AG09309 (cell line): ENCODE measurements at places on chromosomes 4 and X.
A peak's percentile ranks its signal among the peaks of the same experiment; 100 is the strongest.

- DNase-seq: no peak
Observed at GRCh38 chr4:188459381-188459780, 320.1 kb downstream of the TRIML1 start.

- no peak for DNase-seq
Observed at GRCh38 chr4:7381221-7381889, 53.4 kb downstream of the PSAPL1 start.

DNA sequence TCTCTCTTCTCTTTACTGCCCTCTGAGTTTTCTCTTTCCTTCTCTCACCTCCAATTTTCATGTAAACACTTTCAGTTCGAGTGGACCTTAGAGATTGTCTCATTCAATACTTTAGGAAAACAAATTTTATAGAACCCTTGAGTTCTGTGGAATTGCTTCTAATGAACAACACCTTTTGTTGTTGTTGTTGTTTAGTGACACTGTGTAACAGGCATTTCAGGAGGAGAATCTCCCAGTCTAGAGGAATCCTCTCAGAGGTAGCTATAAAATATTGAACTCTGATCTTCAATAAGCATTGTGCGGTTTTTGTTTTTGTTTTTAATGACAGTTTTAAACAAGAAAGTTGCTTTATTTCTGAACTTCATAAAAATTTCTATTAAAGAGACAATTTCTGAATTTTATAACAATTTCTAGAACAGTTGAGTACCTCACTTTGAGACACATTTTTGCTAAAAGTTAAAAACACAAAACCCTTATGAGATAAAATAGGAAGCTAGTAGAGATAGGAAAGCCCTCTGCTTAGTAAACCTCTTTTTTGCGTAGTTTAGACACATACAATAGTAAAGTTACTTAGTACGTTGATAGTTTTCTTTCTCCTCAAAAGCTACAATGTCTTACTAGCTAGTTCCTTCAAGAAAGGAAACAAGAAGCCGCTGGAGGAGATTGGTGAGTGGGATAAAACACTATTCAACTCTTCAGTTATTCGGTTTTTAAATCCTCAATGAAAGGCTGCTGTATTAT lies 38.8 kb downstream of the CLCN3 start:
- DNase-seq: no peak

- DNase-seq: no peak
Observed at GRCh38 chr4:785332-786073, 40.4 kb downstream of the CPLX1 start.

DNA sequence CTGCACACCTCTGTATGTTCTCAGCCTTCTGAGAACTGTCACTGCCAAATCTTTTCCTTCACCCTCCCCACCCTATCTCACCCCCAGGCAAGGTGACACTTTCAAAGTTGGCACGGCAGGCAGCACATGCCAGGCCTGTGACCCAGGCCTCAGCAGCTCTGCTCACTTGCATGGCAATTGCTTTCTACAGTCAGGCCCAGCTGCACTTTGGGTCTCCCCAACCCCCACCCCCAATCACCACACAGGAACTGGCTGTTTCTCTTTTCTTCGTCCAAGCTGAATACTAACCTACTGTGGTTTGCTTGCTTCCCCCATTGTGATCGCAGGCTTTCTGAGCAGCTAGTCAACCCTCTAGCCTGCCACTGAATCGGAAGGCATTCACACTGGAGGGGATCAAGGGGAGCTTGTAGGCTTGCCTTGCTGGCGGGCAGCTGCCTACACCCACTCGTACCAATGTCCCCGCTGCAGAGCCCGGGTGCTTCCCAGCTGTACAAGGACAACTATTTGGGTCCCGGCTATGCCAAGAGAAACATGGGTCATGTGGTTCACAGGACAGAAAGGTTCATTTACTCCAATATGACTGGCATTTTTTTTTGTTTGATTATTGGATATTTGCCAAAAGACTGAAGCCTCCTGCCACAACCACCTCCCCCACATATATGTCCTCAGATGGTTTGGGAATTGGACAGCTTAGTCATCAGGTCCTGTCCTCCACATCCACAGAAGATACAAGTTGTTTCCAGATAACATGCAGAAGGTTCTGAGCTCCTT lies 28.1 kb downstream of the SLC25A43 start:
- no peak for DNase-seq

- DNase-seq: no peak
Observed at GRCh38 chrX:39331082-39331704, 529.9 kb downstream of the MID1IP1 start.

DNA sequence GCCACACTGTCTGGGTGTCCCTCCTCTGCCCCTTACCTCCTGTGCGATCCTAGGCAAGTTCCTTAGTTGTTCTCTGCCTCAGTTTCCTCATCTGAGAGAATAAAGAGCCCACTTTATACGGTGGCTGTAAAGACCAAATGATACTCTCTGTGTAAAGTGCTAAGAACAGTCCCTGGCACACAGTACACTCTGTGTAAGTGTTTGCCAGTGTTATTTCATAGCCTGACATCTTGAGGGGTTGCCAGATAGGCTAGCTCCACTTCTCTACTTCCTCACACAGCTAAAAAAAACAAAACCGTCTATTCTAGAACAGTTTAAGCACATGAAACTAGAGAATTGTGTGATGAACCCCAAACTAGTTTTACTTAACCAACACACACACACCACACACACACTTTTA lies 17.1 kb downstream of the SPON2 start:
- DNase-seq: no peak

- no peak for DNase-seq
Observed at GRCh38 chrX:9659571-9660195, 106.0 kb downstream of the GPR143 start.

DNA sequence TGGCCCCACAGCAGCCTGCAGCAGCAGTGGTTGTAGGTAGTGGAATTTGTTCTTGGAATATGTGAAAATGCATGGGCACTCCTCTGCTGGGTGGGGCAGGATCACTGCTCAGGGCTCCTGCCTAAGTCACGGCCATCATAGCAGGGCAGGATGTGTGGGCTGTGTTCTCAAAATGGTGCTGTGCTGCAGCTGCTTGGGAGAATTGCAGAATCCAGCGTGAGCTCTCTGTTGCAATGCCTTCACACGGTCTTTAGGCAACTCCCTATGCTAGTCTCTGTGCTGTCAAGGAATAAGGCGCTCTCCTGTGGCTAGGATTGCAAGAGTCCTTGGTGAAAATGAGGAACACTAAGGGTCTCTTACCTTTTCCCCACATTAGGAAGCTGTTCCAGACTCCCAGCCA lies 42.9 kb downstream of the F8 start:
- DNase-seq: no peak

- no peak for DNase-seq
Observed at GRCh38 chrX:79365591-79365990, 1.5 kb downstream of the ITM2A start.

- DNase-seq: no peak
Observed at GRCh38 chrX:48591255-48591791, 6.0 kb upstream of the WDR13 start.

DNA sequence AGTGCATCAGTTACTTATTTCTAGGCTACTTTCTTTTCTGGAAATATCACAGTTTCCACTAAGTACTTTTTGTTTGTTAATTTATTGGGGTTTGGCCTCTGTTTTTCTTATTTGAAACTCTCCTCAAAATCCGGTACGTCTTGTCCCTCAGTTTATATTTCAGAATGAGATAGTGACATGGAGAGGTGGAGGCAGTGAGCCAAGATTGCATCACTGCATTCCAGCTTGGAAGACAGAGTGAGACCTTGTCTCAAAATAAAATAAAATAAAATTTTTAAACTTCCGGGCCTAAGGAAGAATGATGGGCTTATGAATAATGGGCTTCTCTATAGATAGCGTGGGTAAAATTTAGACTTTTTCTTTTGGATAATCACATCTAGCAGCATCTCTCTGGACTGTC lies 567.8 kb downstream of the TRIML1 start:
- DNase-seq: no peak

GRCh38 chr4:187961171-187961570 lies 34.4 kb upstream of the ZFP42 start:
- DNase-seq: no peak

DNA sequence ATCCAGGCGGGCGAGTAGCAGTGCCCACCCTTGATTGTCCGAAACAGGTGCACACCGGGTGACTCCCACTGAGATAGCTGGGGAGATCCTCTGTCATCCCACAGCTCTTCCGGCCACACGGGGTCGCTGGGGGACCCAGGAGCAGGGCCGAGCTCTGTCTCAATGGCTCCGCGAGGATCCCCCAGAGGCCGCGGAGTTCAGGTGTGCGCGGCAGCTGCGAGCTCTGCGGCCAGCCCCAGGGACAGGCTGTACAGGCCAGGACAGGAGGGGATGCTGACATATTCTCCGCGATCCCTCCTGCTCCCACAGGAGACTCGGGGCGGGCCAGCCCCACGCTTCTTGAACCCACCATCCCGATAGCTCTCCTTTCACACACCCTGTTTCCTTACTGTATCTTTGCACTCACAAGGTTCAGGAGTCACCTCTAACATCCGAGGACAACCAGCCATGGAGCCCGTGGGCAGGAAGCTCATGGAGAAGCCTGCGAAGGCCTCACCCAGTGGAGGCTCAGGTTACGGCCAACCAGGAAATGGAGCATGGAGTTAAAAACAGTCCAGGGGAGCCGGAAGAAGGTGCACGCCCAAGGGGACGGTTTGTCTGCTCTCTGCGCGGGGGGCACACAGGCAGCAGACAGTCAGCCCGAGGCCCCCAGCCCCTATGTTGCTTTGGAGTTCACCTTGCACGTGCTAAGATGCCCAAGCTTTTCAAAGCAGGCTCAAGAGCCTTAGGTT lies 77.9 kb upstream of the AMELX start:
- DNase-seq: no peak

DNA sequence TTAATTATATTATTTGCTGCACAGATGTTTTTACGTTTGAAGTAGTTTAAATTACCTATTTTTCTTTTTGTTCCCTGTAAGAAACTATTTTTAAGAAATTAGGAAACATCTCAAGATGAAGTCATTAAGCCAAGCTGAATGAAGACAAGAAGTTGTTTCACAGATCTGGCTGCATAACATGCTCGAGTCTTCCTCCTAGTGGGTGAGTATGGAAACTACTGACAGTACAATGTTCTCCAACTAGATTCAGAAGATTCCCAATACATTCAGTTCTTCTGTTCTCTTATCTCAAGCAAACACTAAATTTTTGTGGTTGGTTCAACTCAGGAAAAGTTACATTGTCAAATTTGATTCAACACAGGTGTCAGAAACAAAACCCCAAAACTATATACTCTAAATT lies 256.8 kb upstream of the VCX start:
- DNase-seq: peak; percentile 5

DNA sequence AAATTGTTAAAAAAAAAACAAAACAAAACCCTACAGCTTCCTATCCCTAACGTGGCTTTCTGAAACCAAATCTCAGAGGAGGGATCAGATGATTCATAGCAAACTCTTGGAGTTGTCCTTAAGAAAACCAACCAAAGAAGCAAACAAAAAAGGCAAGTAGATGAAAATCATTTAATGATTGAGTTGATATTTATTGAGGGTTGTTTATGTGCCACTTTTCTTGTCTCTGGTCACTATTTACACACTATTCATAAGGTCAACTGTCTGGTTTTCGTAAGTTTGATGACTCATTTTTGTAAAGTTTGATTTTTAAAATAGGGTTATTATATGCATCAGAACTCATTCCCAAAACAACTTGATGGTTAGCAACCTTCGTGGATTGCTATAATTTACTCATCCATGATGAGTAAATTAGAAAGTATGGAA lies 133.4 kb downstream of the UNC5C start:
- no peak for DNase-seq

GRCh38 chr4:156778606-156779005 lies 193.0 kb downstream of the PDGFC start:
- DNase-seq: peak; percentile 93

- no peak for DNase-seq
Observed at GRCh38 chrX:83501530-83501929, 6.6 kb upstream of the POU3F4 start.

DNA sequence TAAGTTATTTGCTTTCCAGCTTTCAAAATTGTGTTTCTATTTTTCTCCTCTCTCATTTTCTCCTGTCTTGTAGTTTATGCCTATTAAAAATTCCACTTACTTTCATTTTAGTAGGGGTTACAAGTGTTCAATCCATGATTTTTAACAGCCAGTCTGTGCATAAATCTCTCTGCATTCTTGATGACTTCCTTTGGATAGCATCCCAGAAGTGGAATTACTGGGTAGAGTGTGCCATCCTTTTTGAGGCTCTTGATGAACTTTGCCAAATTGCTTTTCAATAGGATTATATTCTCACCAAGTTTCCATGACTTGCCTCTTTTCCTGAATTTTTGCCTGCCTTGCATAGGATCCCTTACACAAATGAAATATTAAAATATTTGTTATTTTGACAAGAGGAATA lies 58.5 kb downstream of the DIPK2B start:
- DNase-seq: no peak

DNA sequence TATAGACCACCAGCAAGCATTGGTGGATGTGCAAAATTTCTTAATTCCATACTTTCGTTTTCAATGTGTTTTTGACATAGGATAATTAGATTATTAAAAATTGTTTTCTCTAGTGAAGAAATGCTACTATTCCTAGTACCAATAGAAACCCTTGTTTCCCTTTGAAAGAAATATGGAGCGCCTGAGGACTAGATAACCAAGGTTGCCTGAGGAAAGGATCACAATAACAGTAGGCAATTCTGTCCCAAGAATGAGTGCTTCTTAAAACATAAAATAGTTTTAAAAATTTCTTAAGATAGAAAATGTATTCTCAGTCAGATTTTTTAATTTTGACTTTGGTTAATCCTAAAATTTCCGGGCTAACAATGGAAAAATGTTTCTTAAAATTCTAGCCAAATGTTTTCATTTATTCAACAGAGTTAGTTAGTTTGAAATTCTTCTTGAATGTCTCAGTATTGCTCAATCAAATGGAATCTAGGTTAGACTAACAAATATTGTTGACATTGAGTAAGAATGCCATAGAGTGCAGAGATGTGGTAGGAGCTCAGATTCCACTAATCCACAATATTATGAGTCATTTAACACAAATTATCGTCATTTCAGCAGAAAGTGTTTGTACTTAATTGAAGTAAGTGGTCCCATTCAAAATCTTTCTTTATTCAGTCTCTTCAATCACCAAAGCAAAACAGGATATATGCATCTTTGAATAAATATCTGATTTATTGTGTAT lies 666.0 kb downstream of the GRID2 start:
- DNase-seq: peak; percentile 29

DNA sequence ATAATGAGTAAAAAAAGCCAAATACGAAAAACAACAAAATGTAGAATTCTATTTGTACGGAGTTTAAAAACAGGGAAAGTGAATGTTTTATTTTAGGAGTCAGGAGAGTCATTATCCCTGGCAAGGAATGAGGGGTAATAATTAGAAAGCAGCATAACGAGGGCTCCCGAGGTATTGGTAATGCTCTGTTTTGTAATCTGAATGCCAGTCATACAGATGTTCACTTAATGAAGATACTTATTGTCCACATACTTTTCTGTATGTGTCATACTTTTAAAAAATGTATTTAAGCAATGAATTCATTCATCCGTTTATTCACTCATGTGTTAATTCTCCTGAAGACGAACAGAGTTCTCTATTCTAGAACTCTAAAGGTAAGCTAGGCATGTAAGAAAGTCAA lies 87.8 kb upstream of the BMP2K start:
- no peak for DNase-seq

- no peak for DNase-seq
Observed at GRCh38 chr4:17788956-17789355, 7.5 kb upstream of the FAM184B start.
